NCI-H1417 treated with DMSO at 0.1 percent for 48 hours (cell line): ENCODE measurements at places on chromosomes 3 and 15.

GRCh38 chr15:41553731-41554130, 5.3 kb upstream of the TYRO3 start:
- no peak for DNase-seq

- no peak for DNase-seq
These were observed 39.1 kb downstream of the TRPM1 start for GRCh38 chr15:31062310-31062847.

DNA sequence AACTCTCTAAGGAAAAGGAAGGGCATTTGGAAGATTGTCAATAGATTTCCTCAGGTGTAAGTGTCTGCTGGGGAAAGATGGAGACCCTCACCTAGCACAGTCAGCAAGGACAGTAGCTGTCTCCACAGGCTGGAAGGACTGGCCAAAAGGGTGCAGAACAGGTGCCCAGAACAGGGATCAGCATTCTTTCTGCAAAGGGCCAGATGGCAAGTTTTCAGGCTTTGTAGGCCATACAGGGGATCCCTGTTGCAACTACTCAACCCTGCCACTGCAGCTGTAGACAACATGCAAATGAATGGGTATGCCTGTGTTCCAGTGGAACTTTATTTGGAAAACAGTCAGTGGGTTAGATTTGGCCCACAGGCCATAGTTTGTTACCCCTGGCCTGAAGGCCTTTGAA, 8.1 kb downstream of the AGBL1 start:
- DNase-seq = no peak

GRCh38 chr3:121295452-121295851, 250.3 kb downstream of the POLQ start:
- no peak for DNase-seq

GRCh38 chr3:5170975-5171374, 16.5 kb upstream of the EDEM1 start:
- no peak for DNase-seq

GRCh38 chr3:152785051-152785450, 49.9 kb upstream of the P2RY1 start:
- no peak for DNase-seq

GRCh38 chr3:57983734-57984518, 24.3 kb upstream of the FLNB start:
- DNase-seq = no peak

GRCh38 chr15:80582816-80583423, 112.2 kb upstream of the ABHD17C start:
- no peak for DNase-seq

GRCh38 chr15:72936237-72936636, 116.0 kb upstream of the NEO1 start:
- no peak for DNase-seq

GRCh38 chr3:8113626-8114025, 388.0 kb upstream of the LMCD1 start:
- DNase-seq = no peak

GRCh38 chr15:38217191-38217595, 35.4 kb upstream of the SPRED1 start:
- DNase-seq = no peak

DNA sequence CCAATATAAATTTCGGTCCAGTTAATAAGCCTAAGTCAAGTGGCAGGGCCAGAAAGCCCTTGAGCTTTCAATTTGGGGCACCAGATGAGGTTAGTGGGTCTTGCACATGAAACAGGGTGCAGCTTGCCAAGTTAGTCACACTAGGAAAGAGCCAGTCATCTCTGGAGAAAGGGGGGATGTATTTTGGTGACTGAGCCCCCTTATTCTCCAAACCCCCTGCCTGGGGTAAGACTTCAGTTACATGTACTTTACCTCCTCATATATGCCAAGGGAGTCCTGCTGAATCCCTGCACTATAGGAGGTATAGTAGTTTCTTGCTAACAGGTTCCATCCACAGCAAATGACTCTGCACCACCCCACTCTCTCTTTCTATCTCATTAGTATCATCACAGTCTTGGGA, 62.7 kb downstream of the TIGIT start:
- DNase-seq = no peak

GRCh38 chr15:91199511-91199910, 99.5 kb downstream of the SV2B start:
- no peak for DNase-seq

GRCh38 chr3:6396631-6397030, 464.3 kb upstream of the GRM7 start:
- DNase-seq = no peak

DNA sequence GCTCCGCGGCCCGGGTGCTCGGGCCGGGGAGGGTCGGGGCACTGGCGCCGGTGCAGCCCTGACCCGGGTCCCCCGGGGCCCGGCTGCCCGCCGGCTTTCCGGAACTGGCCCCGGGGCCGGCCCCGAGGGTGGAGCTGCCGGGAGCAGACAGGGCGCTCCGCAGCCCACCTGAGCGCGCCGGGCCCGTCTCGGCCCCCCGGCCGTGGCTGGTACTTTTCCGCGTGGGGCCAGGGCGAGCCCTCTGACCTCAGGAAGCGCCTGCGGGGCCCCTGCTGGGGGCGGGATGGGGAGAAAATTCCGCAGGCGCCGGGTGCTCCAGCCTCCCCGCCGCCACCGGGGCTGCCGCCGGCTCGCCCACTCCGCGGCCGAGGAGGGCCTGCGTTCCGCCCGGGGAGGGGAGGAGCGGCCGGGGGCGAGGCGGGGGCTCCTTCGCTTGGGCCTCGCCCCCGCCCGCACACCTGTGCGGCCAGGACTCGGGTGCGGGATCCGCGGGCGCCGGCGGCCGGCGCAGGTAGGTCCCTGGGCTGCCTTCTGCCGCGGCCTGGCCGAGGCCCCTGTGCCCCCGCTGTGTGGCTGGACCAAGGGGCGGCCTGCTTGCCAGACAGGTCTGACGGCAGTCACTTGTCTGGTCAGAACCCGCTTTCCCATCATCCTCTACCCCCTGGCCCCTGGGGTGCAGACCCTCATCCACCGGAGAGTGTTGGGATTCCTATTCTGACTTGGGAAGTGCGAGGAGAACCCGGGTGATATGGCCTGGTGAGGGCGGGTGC, 3.5 kb downstream of the FURIN start:
- no peak for DNase-seq

DNA sequence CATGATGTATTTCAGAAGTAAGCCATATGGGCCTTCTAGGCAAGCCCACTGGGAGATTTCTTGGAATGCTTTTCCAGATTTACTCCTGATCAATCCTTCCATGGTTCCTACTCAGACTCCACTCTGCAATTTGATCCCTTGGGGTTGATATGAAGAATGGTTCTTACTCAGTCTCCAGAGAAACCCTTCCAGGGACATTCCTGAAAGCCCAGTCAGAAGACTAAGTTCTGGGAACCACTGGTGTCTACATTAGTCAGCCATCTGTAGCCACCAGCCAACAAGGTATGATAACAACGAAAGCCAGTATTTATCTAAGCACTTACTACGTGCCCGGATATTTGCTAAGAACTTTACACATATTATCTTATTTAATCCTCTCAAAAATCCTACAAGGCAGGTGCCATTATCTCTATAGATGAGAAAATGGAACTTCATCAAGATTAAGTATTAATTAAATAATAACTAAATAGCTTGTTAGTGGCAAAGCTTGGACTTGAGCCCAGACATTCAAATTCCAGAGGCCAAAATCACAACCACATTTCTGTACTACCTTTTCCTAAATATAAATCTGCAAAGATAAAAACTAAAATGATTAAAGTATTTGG, 32.7 kb downstream of the ZNF385D start:
- DNase-seq = no peak

DNA sequence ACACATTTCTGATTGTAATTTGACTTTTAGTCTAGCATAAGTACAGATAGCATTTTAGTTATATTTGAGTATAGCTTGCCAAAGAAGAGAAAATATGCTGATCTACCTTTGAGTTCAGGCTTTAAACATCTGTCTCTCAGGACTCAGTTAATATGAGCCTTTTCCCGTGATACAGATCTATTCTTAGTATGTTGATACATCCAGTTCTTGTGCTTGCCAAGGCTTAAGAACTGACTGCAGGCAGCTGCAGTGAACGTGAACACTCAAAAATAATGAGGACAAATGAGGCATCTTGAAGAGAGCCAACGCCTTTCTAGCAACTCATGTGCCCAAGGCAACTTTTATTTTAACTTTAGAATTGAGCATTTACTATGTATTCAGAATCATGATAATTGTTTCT, 325.5 kb downstream of the SI start:
- no peak for DNase-seq

GRCh38 chr3:184771301-184772127, 40.5 kb upstream of the VPS8 start:
- DNase-seq = no peak

GRCh38 chr15:40942878-40943277, 10.4 kb upstream of the CHAC1 start:
- no peak for DNase-seq

DNA sequence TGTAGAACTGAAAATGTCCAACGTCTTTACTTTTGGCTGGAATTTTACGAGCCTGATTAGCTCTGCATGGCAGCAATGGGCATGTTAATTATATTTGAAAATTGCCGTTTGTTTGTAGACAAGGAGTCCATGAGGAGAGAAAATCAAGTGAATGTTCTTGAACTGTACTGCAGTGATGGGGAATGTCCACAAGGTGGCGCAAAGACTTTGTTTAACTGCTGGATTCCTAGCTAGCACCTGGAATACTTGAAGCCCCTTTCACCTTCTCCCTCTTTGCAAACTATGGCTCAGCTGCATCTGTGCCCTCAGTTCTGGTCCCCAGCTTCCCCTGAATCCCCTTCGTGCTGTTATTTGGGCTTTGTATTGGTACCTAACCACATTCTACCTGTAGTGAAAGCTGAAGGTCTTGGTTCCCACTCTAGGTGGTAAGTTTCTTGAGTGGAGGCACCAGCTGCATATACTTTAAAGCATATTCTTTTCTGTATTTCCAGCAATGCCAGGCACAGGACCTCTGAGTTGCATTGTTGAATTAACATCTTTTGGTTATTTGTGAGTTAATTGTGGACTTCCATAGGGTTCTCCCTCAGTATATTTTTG, 25.3 kb downstream of the EXOG start:
- DNase-seq = peak; percentile 2

DNA sequence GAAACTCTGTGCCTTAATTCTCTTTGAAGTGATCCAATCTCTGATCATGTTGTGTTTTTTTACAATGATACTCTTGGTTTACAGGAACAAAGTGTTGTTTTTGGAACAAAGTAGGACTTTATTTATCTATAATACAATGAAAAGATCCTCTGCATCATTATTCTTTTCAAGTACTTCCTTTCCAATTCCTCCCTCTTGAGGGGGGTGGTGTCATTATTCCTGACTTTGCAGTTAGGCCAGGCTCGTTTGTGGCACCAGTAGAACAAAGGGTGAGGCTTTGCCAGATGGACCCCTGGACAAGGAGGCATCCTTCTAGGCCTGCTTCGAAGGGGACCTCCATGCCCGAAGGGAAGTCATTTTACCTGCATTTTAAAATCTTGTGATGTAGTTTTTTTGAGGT, 41.7 kb upstream of the ZBTB38 start:
- no peak for DNase-seq

DNA sequence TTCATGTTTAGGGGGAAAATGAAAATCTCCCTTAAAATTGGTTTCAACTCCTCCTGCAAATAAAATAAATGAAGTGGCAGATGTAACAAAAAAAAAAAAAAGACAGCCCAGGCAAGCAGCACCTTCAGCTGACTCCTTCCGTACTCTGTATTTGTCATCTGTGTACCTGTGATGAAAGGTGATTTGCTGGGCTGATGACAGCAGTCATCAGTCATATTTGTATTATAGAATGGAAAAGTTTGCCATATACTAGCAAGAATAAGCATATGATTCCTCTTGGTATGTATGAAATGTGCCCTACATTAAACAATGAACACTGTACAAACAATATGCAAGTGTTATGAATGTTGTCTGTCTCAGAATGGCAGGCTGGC, 44.1 kb upstream of the WWTR1 start:
- DNase-seq = no peak

DNA sequence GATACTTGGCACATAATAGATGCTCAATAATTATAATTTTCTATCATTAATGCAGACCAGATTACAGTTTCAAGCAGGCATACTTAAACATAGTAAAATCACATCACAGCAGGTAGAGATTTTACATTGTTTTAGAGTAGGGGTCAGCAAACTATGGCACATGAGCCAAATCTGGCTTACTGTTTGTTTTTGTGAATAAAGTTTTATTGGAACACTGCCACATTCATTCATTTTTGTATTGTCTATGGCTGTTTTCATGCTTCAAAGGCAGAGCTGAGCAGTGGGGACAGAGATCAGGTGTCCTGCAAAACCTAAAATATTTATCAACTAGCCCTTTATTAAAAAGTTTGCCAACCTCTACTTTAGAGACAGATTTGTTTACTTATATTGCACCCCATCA, 189.6 kb upstream of the MRPL3 start:
- no peak for DNase-seq

DNA sequence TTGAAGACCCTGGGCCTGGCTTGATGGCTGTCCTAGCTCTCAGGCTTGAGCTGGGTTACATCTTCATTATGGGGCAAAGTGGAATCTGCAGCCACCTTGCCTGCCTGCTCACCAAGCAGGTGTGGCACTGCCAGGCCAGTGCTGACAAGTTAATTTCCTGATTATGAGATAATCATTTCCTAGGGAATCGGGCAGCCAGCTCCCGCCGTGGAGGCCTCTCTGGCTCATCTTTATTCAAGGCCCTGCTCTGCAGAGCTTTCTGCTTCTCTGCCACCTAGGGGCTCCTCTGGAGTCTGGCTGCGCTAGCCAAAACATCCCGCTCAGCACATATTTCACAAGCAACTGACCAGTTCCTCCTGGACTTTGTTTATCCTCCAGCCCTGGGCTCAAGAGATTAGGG, 9.9 kb downstream of the LOXL1 start:
- DNase-seq = no peak

GRCh38 chr3:66095295-66096001, 56.7 kb upstream of the MAGI1 start:
- DNase-seq = no peak

DNA sequence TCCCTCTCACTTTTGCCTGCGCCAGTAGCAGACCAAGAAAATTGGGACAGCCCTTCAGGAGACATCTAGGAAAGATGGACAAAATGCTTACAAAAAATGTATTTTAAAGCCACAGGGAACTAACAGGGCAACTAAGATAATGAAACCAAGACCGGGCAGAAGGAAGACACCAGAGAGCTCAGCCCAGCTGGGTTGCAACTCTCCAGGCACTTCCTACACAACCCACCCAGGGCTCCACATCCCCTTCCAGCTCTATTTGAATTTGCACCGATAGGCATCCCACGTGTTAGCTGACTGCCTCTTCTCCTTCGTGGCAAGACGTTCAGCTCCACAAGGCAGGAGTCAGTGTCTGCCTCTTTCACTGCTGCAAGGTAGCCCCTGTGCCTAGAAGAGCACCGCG, 6.6 kb upstream of the ATP10A start:
- DNase-seq = no peak
